Smooth muscle cell of the brain vasculature (primary cell): ENCODE measurements at places on chromosomes 3 and 15.

GRCh38 chr3:10646531-10647335, 141.3 kb upstream of the ATP2B2 start:
- DNase-seq, result no peak

GRCh38 chr3:186825294-186825821, 17.2 kb upstream of the ADIPOQ start:
- peak; percentile 62 for DNase-seq

DNA sequence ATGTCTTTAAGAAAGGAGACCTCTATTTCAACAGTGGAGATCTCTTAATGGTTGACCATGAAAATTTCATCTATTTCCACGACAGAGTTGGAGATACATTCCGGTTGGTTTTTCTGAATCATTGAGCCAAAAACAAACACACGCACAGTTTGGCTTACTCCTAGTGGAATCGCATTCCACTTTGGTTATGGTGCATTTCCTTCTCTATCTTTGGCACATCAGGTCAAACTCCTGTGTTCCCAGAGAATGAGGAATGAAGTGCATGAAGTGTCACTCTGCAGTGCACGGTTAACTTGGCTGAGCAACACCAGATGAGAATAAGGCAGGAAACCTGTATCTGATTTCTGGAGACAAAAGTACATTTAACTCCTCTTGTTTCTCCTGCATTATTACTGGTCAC, 38.5 kb downstream of the HDC start:
- DNase-seq, result no peak

- DNase-seq, result no peak
These were observed 16.9 kb upstream of the FAM81A start for GRCh38 chr15:59420986-59421618.

- no peak for DNase-seq
These were observed 89.4 kb downstream of the IGF1R start for GRCh38 chr15:98737721-98738120.

DNA sequence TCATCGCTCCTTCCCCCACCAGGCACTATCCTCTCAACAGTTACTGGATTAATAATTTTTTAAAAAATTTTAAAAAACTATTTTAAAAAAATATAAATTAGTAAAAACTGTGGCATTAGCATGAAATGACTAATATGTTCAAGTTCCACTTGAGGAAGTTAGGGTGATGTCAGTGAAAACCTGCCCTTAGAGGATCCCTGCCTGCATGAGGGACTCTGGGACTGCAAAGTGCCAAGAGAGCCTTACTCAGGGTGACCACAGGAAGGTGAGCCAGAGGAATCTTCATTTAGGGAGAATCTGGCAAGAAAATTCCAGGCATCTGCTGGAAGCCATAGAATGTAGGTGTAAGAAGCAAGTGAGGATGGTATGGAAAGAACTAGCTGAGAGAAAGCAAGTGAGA, 157.7 kb upstream of the BCL6 start:
- DNase-seq, result no peak

DNA sequence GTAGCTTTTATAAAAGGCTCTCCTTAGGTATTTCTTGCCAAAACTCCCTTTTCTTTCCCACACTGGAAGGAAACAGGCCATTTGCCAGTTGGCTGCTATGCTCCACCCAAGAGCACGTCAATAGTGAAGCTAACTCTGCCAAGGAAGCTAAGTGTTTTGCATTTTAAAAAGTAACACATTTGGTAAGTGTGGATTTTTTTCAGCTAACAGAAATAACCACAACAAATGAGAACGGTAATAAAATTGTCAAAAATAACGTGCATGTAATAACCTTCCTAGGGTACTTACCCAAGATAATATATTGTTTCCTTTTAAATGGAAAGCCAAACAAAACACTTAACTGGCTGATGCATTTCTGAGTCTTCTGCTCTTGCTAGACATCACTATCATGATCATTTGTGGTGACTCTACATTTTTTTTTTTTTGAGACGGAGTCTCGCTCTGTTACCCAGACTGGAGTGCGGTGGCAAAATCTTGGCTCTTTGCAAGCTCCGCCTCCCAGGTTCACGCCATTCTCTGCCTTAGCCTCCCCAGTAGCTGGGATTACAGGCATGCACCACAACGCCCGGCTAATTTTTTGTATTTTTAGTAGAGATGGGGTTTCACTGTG, 4.6 kb downstream of the DPP8 start:
- DNase-seq, result no peak

GRCh38 chr15:38864827-38865581, 300.4 kb upstream of the RASGRP1 start:
- DNase-seq, result peak; percentile 99

DNA sequence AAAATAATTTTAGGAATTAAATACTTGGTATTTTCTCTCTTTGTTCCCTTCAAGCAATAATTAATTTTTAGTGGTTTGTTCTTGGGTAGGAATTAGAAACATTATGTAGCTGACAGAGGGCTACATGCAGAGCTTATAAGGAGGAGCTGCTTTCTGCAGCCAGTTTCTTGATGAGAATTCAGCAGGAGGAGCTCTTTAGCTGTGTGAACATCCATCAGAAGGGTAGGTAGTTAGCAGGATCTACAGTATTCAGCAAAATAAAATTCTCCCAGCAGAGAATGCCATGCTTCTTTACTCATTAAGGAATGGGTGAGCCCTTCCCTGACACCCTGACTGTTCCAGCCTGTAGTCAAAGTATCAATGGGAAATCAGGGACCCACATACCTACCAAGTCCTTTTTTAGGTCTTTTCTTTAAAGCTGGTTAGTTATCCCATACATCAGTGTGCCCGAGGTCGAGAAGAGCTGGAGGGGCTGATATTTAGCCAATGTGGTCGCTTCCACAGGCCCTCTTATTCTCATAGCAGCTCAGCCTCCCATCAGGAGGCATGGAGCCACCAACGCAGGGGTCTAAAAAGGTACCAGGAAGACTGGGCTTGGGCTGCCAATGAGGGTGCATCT, 54.0 kb downstream of the KCNAB1 start:
- DNase-seq, result no peak

- no peak for DNase-seq
These were observed 30.8 kb downstream of the BOC start for GRCh38 chr3:113242096-113242581.

- DNase-seq, result no peak
These were observed 110.4 kb downstream of the CBLB start for GRCh38 chr3:105758451-105758850.

DNA sequence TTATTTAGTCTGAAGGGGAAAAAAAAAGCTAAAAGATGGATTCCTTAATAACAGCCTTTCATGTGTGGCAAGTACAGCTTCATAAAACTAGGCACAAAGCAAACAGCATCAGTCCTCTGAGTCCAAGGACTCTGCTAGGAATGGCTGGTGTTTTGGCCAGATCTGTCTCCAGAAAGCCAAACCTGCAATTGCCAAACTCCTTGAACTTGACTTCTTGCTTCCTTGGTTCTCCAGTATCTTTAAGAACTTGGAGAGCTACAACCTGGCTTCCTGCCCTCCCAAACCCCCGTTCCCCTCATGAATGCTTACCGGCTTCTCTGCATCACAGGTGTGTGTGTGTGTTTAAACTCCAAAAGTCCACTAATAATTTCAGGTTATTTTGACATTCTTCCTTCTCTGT, 1.6 kb upstream of the PLOD2 start:
- DNase-seq, result no peak

- DNase-seq, result no peak
These were observed 68.1 kb downstream of the PFN2 start for GRCh38 chr3:149902498-149903139.

- no peak for DNase-seq
These were observed 3.4 kb upstream of the TRAIP start for GRCh38 chr3:49859576-49860305.

GRCh38 chr15:36658312-36658711, 78.9 kb downstream of the CDIN1 start:
- DNase-seq, result no peak

DNA sequence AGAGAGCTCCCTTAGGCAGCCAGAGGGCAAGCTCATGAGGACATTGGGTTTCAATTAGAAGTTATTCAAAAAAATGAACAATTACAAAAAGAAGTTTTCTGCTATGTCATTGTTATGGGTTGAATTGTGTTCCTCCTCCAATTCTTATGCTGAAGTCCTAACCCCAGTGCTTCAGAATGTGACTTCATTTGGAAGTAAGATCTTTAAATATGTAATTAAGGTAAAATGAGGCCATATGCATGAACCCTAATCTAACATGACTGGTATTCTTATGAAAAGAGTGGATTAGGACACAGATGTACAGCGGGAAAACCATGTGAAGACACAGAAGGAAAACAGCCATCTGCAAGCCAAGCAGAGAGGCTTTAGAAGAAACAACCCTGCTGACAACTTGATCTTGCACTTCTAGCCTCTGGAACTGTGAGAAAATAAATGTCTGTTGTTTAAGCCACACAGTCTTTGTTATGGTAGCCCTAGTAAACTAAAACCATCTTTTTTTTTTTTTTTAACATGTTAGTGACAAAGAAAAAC, 929.6 kb downstream of the EPHA3 start:
- no peak for DNase-seq

- DNase-seq, result no peak
These were observed 35.5 kb upstream of the CCR2 start for GRCh38 chr3:46318207-46318927.

DNA sequence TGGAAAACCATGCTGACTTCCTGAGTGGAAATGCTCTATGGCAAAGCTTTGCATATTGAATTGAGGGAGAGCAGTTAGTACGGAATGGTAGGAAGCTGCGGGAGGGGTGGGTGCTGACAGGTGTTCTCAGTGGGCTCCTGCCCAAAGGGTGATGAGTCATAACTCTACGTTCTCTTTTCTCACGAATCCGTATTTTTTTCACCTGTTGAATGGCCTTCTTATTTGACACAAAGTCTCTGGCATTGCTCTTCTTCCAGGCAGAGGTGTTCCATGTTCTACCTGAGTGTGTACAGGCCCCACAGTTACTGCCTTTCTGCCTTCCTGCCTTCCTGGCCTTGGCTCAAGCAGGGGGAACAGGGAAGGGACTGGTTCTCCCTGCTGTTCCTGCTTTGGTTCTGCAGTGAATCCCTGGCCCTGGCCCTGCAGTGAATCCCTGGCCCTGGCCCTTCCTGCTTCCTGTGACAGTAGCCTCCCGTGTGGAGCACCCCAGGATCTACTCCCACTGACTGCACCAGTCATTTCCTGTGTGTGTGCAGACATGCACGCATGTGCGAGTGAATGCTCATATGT, 31.9 kb downstream of the TRAK1 start:
- DNase-seq, result no peak

DNA sequence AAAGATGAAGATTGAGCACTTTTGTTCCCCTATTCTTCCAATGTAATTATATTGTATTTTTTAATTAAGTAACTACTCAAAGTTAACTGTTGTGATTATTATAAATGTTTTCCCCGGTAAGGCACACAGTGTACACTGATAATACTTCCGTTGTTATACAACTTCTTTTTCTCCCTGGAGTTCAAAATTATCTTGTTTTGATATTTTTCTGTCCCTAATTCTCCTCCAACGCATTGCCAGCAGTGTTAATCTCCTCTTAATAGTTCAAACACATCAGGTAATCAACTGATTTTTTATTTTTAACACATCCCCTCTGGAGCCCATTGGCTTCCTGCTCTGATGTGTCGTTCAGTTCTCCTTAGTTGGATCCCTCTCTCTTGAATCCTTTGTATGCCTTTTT, 32.3 kb upstream of the MFSD1 start:
- DNase-seq, result no peak

- no peak for DNase-seq
These were observed 18.7 kb downstream of the OR5H15 start for GRCh38 chr3:98185180-98185579.

GRCh38 chr3:123503203-123503602, 54.3 kb upstream of the ADCY5 start:
- no peak for DNase-seq

DNA sequence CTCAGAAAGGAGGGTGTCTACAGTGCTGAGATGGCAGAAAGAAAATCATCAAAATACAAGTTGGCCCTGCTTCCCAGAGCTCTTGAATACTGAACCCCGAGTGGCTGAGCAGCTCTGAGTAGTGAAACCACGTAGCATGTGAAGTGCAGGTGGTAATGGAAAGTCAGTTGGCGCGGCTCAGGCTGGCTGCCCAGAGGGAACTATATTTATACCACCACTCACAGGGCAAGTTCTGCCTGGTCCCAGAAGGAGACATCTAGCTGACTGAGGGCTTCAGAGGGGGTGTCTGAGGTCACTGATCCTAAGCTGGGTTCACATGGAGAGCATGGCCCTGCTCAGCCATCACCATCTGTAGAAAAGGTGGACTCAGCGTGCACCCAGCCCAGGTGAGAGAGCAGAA, 129.6 kb upstream of the AGBL1 start:
- DNase-seq, result no peak

DNA sequence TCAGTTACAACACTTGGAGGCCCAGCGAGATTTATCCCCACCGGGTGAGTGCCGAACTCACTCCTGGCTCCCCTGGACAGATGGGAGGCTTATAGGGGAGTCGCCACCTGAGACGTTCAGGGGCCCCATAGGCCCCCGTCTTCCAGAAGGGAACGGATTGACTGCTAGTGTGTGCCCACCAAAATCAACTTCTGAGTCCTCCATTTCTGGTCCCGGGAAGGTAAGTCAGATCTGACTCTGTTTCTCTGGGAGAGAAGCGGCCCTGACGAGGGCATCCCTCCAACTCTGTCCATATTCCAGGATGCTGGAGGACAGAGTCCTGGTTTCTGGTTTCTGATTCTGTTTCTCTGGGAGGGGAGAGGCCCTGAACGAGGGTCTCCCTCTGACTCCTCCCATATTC, 44.3 kb downstream of the ZBTB11 start:
- no peak for DNase-seq

DNA sequence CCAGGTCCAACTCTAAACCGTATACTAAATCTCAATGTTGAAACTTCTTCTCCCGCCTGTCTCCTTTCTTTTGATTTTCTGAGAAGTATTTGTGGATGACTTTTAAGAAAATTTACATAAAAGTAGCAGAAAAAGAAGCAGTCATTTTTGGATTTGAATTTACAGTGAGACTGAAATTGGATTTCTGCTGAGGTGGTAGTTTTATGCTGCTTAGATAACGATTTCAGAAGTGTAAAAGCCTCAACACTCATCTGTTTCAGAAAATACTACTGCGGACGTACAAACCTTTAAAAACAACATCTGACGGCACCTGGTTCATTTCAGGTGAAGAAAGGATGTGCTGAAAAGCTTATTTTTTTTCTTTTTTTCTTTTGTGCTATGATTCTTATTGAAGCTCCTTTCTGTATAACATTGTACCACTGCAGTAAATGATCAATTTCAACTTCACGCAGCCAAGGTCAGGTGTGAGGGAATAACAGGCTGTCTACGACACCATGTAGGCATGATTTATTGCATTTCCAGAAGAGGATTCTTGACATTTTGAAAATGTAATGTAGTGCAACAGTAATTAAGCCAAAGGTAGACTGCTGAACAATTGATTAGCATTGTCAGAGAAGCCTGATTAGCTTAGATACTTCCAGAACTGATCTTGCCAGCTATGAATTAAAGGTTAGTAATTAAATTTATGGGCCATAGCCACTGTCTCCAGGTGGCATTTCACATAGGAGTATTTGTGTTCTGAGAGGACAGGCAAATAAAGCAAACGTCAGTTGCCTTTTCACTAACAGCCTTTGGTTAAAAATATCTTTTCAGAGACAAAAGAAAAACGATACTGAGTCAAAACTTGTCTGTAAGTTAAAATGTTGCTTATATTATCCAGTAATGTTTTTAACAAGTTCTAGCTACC, 134.6 kb upstream of the KBTBD8 start:
- DNase-seq, result no peak

- DNase-seq, result no peak
These were observed 311.7 kb downstream of the NSUN3 start for GRCh38 chr3:94374439-94375161.

- no peak for DNase-seq
These were observed 82.8 kb upstream of the TNFSF10 start for GRCh38 chr3:172606021-172606420.

- DNase-seq, result no peak
These were observed 326.9 kb downstream of the IL5RA start for GRCh38 chr3:2783261-2783660.
